ENCODE measurements at places on chromosomes 1 and 21.
A peak's percentile ranks its signal among the peaks of the same experiment; 100 is the strongest.

DNA sequence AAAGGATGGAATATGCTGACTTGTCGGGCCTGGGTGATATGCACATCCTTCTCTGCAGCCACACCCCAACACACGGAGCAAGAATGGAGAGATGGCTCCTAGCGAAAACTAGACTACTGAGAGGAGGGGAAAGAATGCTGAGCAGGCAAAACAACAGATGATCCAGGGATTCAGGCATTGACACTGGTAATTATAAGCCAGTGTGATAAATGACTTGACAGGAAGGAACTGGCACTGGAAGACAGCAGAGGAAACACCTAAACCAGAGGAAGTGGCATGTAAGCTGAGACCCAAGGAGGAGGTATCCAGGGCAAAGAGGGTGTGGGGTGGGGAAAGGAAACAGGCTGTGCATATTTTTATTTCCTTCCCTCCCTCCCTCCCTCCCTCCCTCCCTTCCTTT lies 31.7 kb upstream of the KHDRBS1 start:
- peak; percentile 66 for DNase-seq

DNA sequence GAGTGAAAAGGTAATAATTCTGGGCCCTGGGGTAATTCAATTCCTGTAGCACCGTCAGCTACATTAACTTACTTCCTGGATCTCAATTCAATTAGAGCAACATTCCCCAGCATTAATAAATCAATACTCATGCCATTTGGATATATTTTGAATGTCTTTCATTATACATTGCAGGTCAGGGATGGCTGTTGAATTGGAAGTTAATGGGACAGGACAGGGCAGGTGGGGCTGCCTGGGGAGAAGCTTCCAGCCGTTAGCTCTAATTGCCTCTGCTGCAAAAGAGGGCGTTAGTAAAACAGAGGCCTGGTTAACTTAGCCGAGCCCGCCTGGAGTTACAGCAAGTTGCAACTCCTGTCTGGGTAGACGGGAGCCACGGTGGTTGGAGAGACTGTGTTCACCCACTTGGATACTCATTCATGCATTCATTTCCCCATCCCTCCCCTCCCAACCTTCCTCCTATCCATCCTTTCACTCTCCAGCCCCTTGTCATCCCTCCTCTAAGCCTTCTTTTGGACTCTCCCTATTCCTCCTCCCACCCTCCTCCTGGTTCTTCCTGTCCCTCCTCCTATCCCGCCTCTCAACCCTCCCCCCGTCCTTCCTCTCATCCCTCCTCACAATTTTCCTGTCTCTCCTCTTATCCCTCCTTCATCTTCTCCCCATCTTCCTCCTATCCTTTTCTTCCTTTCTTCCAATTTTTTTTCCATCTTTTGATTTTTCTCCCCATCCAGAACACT lies 137.6 kb upstream of the RUNX3 start:
- DNase-seq, result no peak

DNA sequence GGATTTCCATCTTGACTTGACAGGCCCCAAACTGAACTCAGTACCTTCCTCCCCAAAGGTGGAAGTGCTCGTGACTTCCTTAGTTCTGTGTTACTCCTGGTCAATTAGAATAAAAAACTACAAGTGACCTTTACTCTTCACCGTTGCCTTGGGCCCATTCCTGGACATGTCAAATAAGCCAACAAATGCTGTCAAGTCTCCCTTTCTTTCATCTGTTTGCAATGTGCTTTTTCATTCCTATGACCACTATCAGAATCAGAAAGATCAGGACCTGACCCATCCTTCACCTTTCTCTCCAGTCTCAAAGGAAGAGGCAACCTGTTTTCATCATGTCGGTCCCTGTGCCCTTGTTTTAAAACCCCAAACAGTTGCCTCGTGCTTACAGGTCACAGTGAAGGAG lies 4.9 kb upstream of the KCNJ10 start:
- no peak for DNase-seq

- peak; percentile 27 for DNase-seq
Observed at GRCh38 chr1:207962716-207963426, 51.9 kb upstream of the CD34 start.

GRCh38 chr1:20194757-20195461 lies 8.6 kb upstream of the PLA2G2C start:
- DNase-seq, result peak; percentile 78

DNA sequence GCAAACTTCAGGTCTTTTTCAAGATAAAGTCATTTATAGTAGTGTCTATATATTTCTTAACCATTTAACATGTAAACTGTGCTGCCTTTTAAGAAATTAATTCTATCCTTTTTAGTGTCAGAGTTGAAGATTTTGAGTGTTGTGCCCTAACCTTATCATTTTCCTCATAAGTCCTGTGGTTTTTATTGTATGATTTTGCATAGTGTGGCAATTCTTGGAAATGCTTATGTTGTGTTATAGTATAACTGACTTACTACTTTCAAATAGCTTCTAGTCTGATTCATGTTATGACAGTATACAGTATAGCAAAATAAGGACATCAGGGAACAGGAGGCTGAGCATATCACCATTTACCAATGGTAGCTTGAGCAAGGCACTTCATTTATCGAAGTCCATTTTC lies 99.1 kb downstream of the PTBP2 start:
- no peak for DNase-seq

GRCh38 chr1:201296352-201296751 lies 13.0 kb downstream of the PKP1 start:
- no peak for DNase-seq

DNA sequence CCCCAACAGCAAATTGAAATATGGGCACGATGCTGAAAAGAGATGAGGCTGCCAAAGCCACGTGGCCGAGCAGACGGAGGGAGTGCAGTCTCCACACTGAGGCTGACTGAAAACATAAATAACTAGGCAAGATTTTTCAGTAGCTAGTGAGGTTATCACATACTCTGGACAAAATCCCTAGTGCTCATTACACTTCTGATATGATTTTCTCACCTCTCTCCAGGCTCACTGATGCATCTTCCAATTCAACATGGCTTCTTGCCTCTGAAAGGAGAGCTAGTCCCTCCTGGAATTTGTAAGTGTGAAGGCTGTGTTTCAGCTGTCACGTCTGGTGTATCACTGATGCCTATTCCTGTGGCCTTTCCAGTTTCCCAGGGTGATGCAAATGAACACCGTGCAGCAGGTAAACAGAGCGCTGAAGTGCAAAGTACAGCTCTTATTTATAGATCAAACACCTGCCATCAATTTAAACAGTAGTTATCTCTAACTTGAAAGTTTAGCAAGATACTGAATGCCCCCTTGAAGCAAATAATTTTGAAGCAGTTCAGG lies 656.1 kb downstream of the KIF26B start:
- no peak for DNase-seq

DNA sequence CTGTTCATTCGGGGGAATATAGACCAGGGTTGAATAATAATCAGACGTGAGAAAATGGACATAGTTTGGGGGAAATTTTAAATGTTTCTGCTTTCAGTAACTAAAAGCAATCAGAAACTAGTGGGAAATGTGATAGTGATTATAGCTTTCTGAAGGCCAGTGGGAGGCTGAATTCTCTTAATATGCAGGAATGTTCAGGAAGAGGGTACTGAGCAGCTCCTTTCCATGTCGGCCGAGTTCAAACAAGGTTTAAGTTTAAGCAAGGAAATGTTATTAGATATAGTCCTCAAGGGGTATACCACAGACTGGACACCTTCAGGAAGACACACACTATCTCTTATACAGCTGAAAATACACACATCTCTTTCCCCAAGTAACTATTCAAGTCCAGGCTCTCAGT lies 105.5 kb downstream of the HHAT start:
- DNase-seq, result no peak

GRCh38 chr1:58432851-58433668 lies 113.5 kb downstream of the OMA1 start:
- DNase-seq, result no peak

- no peak for DNase-seq
Observed at GRCh38 chr1:23960291-23961020, 828 bp downstream of the PNRC2 start.

DNA sequence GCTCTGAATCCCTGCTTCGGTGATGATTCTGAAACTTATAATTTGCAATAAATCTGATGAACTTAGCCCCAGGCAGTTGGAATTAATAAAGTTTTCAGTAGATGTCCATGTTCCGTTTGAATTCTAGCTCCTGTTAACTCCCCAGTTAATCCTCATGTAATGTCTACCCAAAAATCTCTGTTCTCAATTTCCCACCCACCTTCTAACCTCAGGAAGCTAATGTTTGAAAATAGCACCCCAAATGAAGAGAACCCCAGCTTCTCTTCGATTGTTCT lies 3.6 kb downstream of the MYOG start:
- no peak for DNase-seq

- no peak for DNase-seq
Observed at GRCh38 chr1:247060771-247061170, 17.8 kb downstream of the ZNF670 start.

- no peak for DNase-seq
Observed at GRCh38 chr1:175070818-175071217, 3.2 kb downstream of the TNN start.

DNA sequence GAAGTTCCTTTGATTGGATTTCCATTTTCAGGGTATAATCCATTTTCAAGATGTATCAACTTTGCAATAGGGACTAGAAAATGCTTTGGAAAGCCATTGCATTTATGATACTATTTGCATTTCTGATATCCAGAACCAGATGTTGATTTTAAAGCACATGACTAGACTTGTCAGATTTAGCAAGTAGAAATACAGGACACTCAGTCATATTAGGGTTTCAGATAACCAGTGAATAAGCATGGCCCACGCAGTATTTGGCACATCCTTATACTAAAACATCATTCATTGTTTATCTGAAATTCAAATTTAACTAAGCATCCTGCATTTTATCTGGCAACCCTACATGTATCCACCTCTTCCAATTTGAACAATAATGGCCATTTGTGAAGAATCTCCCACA lies 113.3 kb upstream of the DPT start:
- DNase-seq, result no peak

DNA sequence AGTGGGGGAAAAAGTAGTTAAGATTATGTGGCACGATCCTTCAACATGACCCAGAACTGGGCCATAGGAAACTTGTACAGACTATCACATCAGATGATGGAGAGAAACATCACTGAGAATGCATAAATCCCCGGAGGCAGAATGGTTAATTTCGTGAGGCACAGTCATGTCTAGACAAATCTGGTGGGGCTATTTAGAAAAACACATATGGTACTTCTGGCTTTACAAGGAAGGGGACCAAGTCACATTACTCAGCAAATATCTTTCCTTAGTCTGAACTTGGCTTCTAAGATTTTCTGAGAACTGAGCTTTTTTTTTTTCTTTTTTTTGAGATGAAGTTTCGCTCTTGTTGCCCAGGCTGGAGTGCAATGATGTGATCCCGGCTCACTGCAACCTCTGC lies 9.2 kb upstream of the UQCRHL start:
- DNase-seq, result no peak

DNA sequence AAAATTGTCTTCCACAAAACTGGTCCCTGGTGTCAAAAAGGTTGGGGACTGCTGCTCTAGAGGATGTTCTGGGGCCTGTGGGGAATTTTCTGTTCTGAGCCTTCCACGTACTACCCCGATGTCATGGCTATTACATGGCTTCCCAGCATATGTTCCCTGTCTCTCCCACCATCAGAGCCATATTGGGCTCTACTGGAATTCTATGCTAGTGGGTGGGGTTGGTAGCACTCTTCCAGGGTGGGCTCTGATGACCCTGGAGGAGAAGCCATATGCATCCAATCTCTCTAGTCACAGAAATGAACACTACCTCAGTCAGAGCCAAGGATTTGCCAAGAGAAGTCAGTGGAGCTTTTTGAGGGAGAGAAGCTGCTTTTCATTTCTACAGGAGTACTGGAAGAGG lies 47.9 kb downstream of the SRRM1 start:
- DNase-seq, result no peak

- DNase-seq, result no peak
Observed at GRCh38 chr1:38183096-38183495, 136.5 kb upstream of the POU3F1 start.

- no peak for DNase-seq
Observed at GRCh38 chr1:16608838-16609560, 4.4 kb downstream of the NBPF1 start.

- no peak for DNase-seq
Observed at GRCh38 chr1:211704543-211704942, 29.1 kb upstream of the NEK2 start.

DNA sequence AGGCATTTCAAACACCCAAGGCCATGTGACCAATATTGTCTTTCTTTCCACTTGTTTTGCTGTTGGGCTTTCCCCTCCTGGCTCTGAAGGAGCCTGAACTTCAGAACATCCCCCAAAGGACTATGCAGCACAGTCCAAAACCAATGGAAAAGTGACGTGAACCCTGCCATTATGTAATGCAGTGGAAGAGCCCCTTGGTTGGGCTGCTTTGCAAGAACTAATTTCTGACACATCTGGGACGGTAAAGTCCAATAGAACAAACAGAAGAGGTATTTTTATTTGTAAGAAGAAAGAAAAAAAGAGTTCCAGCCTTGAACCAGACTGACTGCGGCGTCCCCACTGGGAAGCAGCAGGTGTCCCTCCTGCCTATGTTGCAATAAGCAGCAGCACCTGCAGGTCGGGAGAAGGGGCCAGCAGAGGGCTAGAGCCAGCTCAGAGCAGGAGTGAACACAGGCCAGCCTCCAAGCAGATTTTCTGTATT lies 116.7 kb downstream of the CDC7 start:
- no peak for DNase-seq

DNA sequence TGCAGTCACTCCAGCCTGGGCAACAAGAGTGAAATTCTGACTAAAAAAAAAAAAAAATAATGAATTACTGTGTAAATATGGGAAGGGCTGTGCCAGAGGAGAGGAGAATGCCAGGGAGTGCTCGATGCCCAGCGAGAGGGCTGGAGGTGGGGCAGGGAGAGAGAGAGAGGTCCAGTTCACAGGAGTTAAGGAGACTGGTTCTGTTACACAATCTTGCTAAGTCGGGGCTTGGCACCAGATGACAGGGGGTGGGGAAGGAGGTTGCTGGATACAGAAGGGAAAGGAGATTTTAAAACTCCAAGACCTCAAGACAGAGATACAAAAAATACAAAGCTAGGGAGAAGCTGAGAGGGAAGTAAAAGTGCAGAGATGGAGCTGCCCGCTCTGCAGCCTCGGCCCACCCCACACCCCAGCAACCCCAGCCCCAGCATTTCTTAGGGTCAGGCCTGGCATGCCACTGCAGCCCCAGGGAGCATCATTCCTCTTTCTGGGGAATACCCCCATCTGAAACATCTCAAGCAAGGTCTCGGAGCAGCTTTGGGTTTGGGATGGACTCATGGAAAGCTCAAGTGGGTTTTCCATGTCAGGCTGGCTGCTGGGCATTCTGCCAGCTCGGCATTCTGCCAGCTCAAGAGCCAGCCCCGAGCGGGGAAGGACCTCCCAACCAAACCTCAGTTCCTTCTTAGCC lies 991 bp downstream of the SELENBP1 start:
- DNase-seq, result no peak

Data from activated CD4-positive, alpha-beta memory T cell treated with anti-CD3 and anti-CD28 coated beads, Interleukin-2, amount 10 ng/mL, durations not matched to agents 7 days and 5 days (primary cell).